ENCODE measurements at places on chromosomes 6 and 20. TPM values are rescaled to one million over a fixed set of nuclear protein-coding genes. Genes with fewer than 3 reads are reported as not detected.

Gene EGFL8
- 1.2 TPM for total RNA-seq

Gene TSBP1
- total RNA-seq = not detected

Gene EFCAB8
- not detected for total RNA-seq

Gene CLVS2
- 0.15 TPM for total RNA-seq

Gene IMPG1
- not detected for total RNA-seq

Gene CHRNA4
- total RNA-seq = 0.61 TPM

Gene CLDN20
- not detected for total RNA-seq

Gene JPH2
- total RNA-seq = 6.8 TPM

Gene FAM110A
- 5.1 TPM for total RNA-seq

Gene UQCC2
- total RNA-seq = 87.8 TPM

Gene BMP5
- 0.01 TPM for total RNA-seq

Gene LRRC1
- 7.1 TPM for total RNA-seq

Gene NOP56
- 555 TPM for total RNA-seq

Gene FAM209B
- total RNA-seq = 0.28 TPM
